ENCODE measurements at places on chromosomes 13 and 19. TPM values are rescaled to one million over a fixed set of nuclear protein-coding genes. Genes with fewer than 3 reads are reported as not detected.

Gene HCN2
- total RNA-seq, result 0.67 TPM

GRCh38 chr19:44725251-44725650, 23.3 kb upstream of the BCL3 start:
- no peak for DNase-seq

DNA sequence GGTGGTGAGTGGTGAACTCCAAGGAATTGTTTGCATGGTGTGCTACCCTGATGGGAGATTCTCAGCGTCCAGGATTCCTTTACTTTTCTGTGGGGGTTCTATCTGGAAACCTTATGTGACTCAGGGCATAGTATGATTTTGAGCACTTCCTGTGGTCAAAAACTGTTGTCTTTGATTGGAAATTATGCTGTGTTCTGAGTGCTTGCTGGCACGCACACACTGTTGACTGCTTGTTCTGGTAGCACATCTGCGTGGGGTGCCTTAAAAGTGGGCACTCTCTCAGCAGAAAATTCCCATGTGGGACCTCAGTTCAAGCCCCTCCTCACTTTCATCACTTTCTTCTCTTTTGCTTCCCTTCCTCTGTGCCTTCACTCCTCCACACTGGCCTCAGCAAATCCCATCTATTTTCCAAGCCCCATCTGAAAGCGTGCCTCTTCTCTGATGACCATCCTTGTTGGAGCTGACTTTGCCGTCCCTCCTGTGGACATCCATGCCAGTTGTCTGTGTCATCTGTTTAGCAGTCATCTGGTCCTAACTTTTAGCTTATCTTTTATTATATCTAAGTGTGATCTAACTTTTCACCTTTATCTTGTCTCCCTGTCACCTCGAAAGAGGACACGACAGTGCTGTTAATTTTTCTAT, 56.4 kb upstream of the NPAS1 start:
- peak; percentile 77 for DNase-seq

Gene TNFRSF19
- 0.28 TPM for total RNA-seq

DNA sequence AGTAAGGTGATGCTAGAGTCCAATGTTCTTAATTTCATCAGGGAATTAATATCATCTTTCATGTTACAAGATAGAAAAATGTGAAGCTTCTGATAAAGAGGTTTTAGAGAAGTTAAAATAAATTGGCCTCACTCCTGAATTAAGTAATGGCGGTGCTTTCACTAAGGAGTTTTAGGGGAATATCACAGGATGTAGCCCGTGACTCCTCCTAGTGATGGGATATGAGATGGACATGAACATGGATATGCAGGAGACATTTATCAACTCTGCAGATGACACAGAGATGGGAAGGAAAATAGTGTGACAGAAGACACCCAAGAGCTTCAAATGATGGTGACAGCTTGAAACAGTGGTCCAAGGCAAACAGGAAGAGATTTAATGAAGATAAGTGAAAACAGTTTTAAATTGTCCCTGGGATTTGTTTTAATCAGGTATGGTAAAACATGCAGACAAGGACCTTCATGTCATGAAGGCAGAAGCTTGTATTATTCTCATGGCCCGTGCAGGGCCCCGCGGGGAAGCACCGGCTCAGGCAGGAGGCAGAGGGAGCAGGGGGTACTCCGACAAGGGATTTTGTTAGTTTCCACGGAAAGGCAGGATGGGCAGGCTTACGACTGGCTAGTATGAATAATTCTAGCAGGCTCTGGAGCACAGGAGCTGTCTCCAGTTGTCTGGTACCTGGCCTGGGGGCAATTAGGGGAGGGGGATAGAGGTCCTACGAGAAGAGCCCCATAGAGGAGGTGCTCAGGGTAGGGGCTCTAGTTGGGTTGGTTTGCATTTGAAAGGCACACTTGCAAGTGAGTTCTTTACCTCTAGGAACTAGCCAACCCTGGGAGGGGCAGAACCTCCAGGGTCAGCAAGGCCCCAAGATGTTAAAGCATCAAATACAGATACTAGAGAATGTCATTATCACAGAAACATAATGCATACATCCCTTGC, 38.7 kb upstream of the FARP1 start:
- DNase-seq, result no peak

DNA sequence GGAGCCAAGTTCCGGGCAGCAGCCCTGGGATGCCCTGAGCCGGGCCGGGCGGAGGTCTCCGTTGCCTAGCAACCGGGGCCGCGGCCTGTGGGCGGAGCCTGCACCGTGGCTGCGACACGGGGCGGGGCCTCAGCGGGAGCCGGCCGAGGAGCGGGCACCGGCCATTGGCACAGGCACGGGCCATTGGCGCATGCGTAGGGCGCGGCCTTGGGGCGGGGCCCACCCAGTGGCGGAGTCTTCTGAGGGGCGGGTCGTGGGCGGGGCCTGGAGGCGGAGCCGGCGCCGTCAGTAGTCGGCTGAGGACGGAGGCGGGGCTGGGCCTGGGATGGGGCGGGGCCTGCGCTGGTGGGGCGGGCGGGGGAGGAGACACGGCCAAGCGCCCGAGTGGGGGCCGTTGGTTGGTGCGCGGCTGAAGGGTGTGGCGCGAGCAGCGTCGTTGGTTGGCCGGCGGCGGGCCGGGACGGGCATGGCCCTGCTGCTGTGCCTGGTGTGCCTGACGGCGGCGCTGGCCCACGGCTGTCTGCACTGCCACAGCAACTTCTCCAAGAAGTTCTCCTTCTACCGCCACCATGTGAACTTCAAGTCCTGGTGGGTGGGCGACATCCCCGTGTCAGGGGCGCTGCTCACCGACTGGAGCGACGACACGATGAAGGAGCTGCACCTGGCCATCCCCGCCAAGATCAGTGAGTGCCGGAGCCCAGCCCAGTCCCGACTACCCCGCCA, at the start of gene IZUMO4:
Gene IZUMO4, plus strand, starts transcription at position 436 of the 723 bp plus-strand sequence. Its CDS starts 31 bp downstream, at position 467.
- peak; percentile 100 for DNase-seq

DNA sequence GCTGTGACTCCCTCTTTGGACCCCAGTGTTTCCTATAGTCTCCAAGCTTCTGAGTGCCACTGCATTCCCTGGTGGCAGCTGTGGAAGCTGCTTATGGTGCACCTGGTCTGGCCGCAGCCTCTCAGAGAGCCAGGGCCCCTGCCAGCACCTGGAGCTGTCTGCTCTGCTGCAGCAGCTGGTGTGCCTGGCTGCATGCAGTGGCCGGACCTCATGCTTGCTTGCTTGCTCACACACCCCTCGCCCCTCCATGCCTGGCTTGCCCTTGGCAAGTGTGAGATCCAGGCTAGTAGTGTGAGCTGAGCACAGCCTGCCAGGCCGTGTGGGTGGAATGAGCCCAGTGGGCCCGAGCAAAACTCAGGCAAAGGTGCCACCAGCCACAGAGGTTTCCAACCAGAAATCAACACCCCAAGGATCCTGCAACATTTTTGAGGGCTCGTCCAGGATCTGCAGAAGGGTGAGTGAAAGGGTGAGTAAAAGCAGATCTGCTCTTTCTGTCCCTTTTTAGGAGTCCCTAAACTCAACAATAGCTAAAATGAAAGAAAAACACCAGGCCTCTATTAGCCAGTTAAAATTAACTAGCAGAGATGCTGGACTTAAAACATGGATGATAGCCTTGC, 7.6 kb upstream of the MLLT1 start:
- no peak for DNase-seq

Gene MADCAM1
- 0.16 TPM for total RNA-seq

GRCh38 chr19:4130744-4131438, 7.0 kb upstream of the MAP2K2 start:
- no peak for DNase-seq
